T-helper 9 cell (primary cell): ENCODE measurements at places on chromosomes 5 and 9.

GRCh38 chr5:86797677-86798076, 179.9 kb downstream of the COX7C start:
- no peak for DNase-seq

DNA sequence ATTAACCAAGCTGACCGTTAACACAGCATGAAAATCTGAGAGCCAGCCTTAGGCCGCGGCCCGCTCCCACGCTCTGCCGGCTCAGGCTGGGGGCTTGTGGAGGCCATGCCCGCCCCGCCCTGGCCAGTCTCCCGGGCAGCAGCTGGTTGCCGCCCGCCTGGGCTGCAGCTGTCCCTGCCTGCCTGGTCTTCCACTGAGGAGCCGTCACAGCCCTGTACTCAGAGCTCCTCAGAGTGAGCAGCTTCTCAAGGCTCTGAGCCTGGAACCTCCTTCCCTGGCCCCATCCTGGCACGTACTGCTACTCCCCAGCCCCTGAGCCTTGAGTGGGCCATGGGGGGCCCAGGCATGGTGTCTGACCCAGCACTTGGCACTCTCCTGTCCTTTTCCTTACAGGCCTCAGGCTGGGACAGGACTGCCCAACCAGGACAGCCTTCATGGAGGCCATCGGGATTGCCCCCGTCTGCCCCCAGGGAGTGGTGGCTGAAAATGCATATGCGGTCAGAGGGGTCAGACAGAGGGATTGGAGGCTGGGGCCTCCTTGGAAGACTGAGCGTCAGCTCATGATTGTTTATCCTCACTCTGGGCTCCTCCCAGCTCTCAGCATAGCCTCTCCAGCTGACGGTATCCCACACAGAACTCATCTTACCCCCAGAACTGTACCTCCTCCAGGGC, 11.9 kb downstream of the FGFR4 start:
- no peak for DNase-seq

DNA sequence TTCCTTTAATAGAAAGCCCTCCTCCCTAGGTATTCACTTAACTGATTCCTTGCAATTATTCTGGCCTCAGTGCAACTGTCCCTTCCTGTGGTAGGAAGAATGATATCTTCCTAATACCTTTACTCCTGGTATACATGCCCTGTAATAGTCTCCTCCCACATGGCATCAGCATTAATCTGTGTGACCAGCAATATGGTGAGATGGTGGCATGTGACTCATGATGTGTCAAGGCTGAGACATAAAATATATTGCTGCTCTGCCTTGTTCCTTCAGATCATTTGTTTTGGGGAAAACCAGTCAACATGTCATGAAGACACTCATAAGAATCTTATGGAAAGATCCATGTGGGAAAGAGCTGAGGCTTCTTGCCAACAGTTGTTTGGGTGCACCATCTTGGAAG, 149.1 kb upstream of the TRPM3 start:
- DNase-seq, result no peak

GRCh38 chr5:21398511-21398910, 1410.5 kb upstream of the CDH18 start:
- DNase-seq, result no peak

DNA sequence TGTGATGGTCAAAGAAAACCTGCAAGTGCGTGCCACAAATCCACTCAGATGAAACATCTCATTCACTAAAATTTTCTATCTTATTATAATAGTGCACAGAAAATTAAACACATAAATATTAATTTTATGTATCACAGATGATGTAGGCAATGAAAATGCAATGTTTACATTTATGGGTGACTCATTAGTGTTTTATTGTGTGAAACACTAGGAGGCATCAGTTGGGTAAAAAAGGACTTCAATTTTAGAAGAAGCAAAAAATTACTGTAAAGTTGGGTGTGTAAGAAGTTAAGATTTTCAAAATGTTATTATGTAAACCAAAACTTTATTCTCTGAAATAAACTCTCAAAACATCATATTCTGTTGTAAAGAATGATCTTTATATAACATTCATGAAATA, 4.0 kb downstream of the MEF2C start:
- DNase-seq, result no peak

DNA sequence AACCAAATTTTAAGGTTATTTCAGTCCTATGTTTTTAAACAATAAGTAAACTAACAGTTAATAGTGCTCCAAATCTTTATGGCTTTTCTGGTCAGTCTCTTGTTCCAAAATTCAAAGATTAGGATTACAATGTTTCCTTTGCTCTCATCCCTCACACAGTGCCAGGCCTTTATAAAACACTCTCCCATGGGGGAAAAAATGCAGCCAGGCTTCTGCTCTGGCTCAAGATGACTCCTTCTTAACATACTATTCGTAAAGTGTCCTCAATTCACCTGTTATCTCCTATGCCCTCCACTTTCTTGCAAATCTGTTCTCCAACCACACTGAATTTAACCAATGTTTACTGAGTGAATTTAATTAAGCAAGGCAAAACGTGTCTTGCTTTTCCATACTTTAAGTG, 1.4 kb downstream of the CEP120 start:
- DNase-seq, result no peak

DNA sequence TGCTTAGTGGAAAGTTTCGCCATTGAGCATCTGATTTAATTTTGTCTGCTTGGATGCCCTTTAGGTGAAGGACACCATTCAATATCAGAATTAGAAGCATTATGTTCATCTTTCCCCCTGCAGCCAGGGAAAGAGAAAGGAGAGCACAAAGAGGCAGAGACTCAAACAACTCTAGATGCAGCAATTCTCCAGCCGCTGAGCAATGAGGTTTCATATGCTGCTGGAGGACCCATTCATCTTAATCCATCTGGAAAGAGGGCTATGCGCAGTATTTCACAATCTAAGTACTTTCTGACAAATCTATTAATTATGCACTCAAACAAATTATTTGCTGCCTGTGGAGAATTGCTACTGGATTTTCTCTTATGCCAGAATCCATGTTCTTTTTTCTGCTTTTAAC, 527.0 kb upstream of the TUSC1 start:
- no peak for DNase-seq

GRCh38 chr9:34362614-34363214, 14.0 kb downstream of the MYORG start:
- no peak for DNase-seq

DNA sequence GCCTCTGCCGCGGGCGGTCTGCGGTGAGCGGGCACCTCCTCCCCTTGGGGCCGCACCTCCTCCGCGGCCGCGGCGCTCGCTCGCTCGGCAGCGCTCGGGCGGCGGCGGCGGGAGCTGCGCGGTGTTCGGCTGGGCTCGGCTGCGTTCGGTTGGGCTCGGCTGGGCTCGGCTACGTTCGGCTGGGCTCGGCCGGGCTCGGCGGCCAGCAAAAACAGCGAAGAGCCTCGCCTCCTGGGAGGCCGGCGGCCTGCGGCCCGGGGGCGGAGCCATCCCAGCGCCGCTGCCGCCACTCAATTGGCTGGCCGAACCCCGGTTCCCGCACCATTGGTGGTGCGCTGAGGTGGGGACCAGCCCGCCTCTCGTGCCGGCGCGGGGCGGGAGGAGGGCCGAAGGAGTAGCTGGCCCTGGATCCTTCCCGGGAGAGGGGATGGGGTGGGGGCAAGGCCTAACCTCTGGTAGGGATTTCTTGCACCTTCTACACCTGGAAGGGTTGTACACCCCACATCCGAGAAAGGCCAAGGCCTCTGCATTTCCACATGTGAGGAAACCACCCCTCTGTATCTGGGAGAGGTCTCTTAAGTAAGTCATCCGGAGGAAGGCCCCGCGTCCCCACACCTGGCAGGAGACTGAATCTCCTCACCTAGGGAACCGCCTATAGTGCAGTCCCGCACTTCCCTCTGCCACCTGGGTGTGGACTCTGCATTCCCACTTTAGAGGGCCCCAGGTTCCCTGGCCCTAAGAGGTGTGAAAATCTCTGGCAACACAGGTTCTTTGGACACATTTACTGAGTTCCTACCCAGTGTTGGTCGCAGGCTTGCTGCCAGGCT, at the start of gene ENHO:
Gene ENHO, minus strand, starts transcription at position 20 of the 827 bp plus-strand sequence. CDS start 1,295 bp downstream, outside the sequence.
- DNase-seq, result peak; percentile 86

GRCh38 chr5:11164531-11165294, 403.7 kb upstream of the DAP start:
- no peak for DNase-seq

DNA sequence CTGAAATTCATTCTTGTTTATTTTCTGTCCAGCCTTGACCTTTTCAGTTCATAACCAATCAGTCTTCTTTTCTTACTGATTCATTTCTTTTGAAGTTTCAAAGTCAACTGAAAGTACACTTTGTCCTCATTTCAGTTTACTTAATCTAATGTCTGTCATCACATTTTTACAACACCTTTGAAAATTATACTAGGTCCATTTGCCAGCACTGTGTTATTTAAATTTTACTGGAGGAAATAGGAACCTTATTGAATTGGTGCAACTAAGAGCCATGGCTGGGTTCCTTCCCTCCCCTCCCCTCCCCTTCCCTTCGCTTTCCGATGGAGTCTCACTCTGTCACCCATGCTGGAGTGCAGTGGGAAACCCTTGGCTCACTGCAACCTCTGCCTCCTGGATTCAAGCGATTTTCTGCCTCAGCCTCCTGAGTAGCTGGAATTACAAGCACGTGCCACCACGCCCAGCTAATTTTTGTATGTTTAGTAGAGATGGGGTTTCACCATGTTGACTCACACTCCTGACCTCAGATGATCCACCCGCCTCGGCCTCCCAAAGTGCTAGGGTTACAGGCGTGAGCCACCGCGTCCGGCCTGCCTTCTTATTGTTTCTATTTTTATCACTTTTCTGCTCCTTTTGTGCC, 6.3 kb downstream of the RMI1 start:
- DNase-seq, result no peak

GRCh38 chr9:70205366-70206020, 53.3 kb upstream of the SMC5 start:
- DNase-seq, result no peak

GRCh38 chr5:10876006-10876744, 115.1 kb upstream of the DAP start:
- no peak for DNase-seq

DNA sequence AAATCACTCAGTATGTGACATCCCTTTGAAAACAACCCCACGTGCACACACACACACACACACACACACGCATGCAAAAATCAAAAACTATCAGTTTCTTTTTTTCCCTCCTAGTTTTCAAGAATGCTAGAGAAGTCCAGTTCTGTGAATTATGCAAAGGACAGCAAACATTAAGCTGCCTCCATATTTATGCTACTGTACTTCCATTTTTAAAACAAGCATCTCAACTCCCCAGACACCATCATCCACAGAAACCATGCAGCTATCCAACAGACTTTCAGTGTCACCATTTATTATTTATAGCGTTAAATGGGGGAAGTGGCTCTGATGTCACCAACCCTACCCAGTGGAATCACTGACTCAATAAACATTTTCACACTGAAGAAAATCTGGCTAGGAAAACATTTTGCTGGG, 1.6 kb downstream of the FBXW11 start:
- DNase-seq, result no peak

DNA sequence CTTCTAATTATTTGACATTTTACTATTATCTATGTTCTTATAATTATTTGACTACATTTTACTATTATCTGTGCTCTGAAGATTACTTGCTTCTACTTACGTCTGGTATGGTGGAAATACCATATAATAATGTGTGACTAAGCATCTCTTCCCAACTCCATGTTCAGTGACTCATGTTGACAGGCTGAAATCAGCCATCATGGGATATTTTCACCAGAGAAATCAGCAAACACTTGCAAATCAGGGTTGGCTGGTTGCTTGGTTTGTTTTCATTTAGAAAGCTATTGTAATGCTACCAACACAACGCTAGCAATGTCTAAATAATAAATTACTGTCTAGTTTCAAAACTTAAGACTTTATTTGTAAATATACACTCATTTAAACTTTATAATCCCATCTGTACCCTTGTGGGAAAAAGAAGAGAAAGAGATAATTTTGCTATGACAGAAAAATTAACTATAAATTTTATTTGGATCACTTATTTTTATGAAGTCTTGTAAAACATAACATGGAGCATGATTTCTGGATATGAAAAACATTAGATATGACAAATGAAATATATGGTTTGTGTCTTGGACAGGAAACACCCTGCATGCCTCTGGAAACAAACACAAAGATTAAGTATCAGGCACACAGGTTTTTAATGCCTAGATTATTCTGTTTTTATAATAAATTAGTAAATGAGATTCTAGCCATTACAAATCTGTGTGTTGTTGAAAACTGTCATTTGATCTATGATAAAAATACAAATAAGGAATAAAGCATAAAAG, 337.6 kb downstream of the BNC2 start:
- DNase-seq, result no peak

DNA sequence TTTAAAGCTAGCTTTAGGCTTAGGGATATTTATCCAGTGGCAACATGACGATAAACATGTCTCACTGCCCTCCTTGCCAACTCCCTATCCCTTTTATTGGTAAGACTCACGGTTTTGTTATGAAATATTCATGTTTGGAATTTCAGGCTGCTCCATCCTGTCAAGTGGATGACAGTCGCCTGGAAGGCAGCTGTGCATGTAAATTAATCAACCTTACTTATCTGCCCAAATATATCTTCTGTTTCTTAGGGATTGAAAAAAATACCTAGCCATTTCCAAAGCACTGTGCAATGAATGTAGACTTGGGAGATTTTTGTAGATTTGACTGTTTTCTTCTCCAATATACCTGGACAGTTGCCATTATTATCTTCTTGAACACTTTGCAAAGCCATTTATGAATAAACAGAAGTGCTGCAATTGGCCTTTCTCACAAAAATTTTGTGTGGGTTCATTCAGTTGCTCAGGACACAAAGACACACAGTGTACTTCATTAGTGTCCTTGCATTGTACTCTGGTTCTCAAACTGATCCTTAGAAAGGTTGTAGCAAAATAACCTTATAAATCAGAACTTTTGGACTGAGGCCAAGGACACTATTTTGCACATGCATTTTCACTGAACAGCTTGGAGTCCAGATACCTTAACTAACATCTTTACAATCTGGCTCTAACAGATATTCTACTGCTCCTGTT, 889.4 kb upstream of the SEMA6A start:
- no peak for DNase-seq
